Suprapubic skin (tissue), 4 donors: ENCODE measurements at places on chromosomes 6 and 20. TPM values are rescaled to one million over a fixed set of nuclear protein-coding genes. Genes with fewer than 3 reads are reported as not detected.
A peak's percentile ranks its signal among the peaks of the same experiment; 100 is the strongest.

The EPPIN gene
- not detected for total RNA-seq

The DDR1 gene
- 199 TPM for total RNA-seq

The COL12A1 gene
- total RNA-seq = 41.2 TPM

The OVOL2 gene
- total RNA-seq = 26.4 TPM

The TCP11 gene
- not detected for total RNA-seq

The PLCB1 gene
- total RNA-seq = 7.3 TPM

DNA sequence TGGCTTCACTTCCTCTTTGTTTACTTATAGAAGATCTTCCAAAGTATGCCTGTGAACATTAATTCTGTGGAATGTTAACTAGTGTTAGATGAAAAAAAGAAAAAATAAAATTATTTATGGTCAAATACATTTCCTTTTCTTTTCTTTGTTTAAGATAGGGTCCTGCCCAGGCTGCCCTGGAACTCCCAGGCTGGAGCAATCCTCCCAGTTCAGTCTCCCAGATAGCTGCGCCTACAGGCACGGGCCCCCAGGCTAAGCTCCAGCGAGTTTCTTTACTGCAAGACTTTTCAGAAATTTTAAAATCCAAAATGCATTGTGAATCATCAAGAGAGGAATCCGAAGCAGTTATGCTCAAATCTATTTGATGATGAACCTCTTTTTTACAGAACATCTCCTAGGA, 39.3 kb upstream of the IL20RA start:
- H3K27ac ChIP-seq = no peak overlapping the region
- H3K36me3 ChIP-seq = no peaks in the 10 kb centered on the region
- no peak overlapping the region for H3K4me3 ChIP-seq
- DNase-seq = no peak
- no peaks in the 10 kb centered on the region for H3K27me3 ChIP-seq
- no peaks in the 10 kb centered on the region for H3K4me1 ChIP-seq

- peaks cover 42% of the 10 kb centered on the region for H3K27me3 ChIP-seq
- no peaks in the 10 kb centered on the region for H3K36me3 ChIP-seq
- no peak for DNase-seq
- no peak overlapping the region for H3K4me3 ChIP-seq
- no peak overlapping the region for H3K27ac ChIP-seq
These were observed 9.9 kb downstream of the MOG start for GRCh38 chr6:29666826-29667130.

DNA sequence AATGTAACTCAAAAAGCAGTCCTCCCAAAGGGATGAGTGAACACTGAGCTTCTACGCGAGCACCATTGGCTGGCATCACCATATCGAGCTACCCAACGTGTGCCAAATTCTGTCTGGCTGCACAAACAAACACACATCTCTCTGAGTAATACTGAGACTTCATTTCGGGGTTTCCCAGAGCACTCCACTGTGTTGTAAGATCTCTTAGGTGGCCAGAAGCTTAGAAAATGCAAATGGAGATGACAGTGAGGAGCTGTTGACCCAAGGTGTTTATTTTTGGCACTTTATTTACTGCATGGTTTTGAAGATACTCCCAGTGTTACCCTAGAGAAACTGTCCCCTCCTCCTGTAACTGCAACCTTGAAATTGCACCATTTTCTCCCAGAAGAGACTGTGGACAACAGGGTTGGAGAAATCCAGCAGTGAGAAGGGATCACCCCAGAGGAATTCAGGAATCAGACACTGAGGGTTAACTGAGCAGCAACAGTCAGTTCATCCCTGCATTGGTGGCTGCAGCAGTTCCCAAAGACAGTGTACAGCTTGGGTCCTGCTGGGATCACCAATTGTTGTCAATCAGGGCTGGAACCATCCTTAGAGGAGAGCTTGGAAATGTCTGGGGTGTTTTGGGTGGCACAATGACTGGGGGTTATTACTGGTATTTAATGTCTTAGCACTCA, 1.0 kb upstream of the RIPOR2 start:
- H3K36me3 ChIP-seq = no peaks in the 10 kb centered on the region
- DNase-seq = no peak
- no peak overlapping the region for H3K27ac ChIP-seq
- no peaks in the 10 kb centered on the region for H3K27me3 ChIP-seq
- H3K4me3 ChIP-seq = no peak overlapping the region

DNA sequence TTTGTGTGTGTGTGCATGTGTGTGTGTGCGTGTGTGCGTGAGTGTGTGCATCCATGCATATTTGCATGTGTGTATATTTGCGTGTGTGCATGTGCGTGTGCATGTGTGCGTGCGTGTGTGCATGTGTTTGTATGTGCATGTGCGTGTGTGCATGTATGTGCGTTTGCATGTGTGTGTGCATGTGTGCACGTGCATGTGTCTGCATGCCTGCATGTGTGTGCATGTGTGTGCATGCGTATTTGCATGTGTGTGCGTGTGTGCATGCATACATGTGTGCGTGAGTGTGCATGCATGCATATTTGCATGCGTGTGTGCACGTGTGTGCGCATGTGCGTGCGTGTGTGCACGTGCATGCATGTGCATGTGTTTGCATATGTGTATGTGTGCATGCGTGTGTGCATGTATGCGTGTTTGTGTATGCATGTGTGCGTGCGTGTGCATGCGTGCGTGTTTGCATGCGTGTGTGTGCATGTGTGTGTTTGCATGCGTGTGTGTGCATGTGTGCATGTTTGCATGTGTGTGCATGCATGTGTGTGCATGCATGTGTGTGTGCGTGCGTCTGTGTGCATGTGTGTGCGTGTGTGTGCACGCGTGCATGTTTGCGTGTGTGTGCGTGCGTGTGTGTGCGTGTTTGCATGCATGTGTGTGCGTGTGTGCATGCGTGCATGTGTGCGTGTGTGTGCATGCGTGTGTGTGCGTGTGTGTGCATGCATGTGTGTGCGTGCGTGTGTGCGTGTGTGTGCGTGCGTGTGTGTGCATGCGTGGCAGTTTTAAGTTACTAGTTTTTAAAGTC, 57.7 kb upstream of the SMOC2 start:
- no peak overlapping the region for H3K27ac ChIP-seq
- DNase-seq = no peak
- H3K27me3 ChIP-seq = no peaks in the 10 kb centered on the region
- peaks cover 16% of the 10 kb centered on the region for H3K4me1 ChIP-seq
- H3K36me3 ChIP-seq = no peaks in the 10 kb centered on the region

- peak; percentile 78 for DNase-seq
- H3K4me1 ChIP-seq = peaks cover 42% of the 10 kb centered on the region
- peak within 1 kb of the TSS; percentile 88 for H3K27ac ChIP-seq
These were observed at the start of gene OVOL2 for GRCh38 chr20:18057101-18057993. Gene OVOL2, minus strand, starts transcription at chr20:18057916. Its CDS starts 282 bp downstream, at chr20:18057634.

DNA sequence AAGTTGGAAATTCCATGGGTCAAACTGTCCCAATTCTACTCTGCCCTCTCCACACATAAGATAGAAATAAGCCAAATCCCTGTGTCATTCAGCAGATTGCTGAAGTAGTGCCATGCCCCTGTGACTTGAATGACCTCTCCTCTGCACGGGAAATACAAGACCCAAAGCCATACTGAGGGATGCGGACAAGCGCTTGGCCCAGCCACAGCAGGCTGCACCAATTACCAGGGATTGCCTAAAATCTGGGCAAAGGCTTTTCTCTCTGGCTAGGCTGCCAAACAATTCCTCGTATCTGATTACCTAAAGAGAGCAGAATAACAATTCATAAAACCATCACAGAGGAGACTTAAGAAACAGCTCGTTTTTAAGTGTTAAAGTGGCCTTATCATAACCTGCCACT, 421.8 kb upstream of the JARID2 start:
- no peak for DNase-seq
- no peaks in the 10 kb centered on the region for H3K36me3 ChIP-seq
- no peaks in the 10 kb centered on the region for H3K27me3 ChIP-seq
- H3K27ac ChIP-seq = no peak overlapping the region
- peaks cover 17% of the 10 kb centered on the region for H3K4me1 ChIP-seq
- H3K4me3 ChIP-seq = no peak overlapping the region

GRCh38 chr6:166045173-166045859, 122.3 kb downstream of the TBXT start:
- no peak for DNase-seq
- no peaks in the 10 kb centered on the region for H3K36me3 ChIP-seq
- H3K27ac ChIP-seq = no peak overlapping the region
- H3K27me3 ChIP-seq = no peaks in the 10 kb centered on the region
- no peaks in the 10 kb centered on the region for H3K4me1 ChIP-seq
- H3K4me3 ChIP-seq = no peak overlapping the region

DNA sequence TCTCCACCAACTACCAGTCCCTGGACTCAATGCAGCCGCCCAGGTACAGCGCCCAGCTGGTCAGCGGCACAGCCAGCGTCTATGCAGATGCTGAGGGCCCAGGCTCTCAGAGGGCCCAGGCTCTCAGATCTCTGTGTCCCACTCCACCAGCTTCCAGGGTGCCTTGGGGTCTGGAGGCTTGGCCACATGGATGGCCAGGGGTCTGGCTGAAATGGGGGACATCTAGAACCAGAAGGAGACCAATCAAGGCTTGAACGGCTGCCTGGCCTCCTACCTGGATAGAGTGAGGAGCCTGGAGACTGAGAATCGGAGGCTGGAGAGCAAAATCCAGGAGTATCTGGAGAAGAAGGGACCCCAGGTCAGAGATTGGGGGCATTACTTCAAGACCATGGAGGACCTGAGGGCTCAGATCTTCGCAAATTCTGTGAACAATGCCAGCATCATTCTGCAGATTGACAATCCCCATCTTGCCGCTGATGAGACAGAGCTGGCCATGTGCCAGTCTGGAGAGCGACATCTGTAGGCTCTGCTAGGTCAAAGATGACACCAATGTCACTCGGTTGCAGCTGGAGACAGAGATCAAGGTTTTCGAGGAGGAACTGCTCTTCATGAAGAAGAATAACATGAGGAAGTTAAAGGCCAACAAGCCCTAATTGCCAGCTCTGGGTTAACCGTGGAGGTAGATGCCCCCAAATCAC, 44.1 kb upstream of the GRM4 start:
- H3K4me1 ChIP-seq = no peaks in the 10 kb centered on the region
- H3K36me3 ChIP-seq = no peaks in the 10 kb centered on the region
- DNase-seq = peak; percentile 63
- no peaks in the 10 kb centered on the region for H3K27me3 ChIP-seq
- H3K4me3 ChIP-seq = no peak overlapping the region

DNA sequence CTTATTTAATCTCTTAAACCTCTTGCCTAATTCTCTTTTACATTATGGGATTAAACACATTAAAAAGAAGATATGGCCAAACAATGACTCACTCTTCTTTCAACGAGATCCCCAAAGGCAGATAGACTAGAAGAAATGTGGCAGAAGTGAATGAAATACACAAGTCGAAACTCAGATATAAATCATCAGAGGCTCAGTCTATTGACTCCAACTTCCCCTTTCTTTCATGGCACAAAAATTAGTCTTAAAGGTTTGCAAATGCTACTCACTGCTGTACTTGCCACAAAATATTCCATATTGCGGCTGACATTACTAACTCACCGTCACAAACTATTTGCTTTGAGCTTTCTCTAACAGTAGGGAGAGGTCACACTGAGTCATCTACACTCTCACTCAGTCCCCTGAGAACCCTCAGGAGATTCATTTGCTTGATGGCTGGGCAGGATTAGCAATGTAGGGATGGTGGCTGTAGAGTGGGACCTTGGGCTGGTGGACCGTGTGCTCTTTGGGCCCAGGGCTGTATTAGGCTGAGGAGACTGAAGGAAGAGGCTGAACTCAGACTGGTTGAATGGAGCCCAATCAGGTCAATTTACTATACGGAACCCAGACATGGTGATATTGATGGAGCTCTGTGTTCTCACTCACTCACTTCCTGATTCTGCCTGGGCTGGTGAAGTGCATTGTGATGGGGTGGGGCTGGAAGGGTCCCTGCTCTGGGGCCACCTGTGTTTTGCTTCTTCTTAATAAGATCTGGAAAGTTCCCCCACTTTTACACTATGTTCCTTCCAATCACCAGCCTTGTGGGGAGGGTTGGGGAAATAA, 42.8 kb upstream of the UBR2 start:
- no peak for DNase-seq
- H3K27me3 ChIP-seq = no peaks in the 10 kb centered on the region
- H3K36me3 ChIP-seq = no peaks in the 10 kb centered on the region
- H3K4me3 ChIP-seq = no peak overlapping the region
- H3K4me1 ChIP-seq = no peaks in the 10 kb centered on the region
- no peak overlapping the region for H3K27ac ChIP-seq

GRCh38 chr6:40419377-40419776, 167.8 kb downstream of the LRFN2 start:
- H3K4me1 ChIP-seq = no peaks in the 10 kb centered on the region
- no peaks in the 10 kb centered on the region for H3K27me3 ChIP-seq
- DNase-seq = no peak
- no peak overlapping the region for H3K4me3 ChIP-seq
- no peak overlapping the region for H3K27ac ChIP-seq

DNA sequence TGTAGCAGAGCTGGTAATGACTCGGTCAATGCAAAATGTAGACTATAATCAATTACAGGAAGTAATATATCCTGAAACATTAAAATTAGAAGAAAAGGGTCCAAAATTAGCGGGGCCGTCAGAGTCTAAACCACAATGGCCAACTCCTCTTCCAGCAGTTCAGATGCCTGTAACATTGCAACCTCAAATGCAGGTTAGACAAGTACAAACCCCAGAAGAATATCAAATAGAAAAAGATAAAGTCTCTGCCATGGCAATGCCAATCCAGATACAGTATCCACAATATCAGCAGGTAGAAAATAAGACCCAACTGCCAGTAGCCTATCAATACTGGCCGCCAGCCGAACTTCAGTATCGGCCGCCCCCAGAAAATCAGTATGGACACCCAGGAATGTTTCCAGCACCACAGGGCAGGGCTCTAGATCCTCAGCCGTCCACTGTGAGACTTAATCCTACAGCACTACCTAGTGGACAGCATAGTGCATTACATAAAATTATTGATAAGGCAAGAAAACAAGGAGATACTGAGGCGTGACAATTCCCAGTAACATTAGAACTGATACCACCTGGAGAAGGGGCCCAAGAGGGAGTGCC, 158.4 kb downstream of the GPX5 start:
- no peak overlapping the region for H3K27ac ChIP-seq
- no peak overlapping the region for H3K4me3 ChIP-seq
- no peak for DNase-seq
- H3K27me3 ChIP-seq = peaks cover 76% of the 10 kb centered on the region

DNA sequence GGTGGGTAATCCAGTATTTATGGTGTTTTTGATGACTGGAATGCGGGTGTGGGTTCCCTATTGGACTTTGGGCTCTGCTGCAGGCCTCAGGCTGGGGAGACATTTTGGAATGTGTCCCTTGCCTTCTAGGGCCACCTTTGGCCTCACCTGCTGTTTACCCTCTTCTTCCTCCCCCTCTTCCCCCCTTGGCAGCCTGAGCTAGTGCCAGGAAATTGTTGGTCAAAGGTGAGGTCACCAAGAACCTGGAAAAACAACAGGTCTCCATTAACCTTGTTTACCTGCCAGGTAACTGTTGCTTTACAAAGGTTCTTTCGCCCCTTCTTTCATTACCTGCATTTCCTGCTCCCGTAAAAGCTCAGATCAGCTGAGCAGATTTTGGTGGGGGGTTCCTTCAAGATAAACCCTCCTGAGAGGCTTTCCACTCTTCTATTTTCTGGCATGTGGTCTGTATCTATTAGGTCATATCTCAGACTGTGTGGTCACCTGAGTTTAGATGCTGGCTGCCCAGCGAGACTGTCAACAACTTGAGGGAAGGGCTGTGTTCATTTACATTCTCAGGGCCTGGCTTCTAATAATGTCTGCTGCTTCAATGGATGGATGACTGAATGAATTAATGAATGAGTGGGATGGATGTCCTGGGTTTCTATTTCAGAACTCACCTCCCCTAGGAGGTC, 34.7 kb downstream of the VEGFA start:
- no peak for DNase-seq
- H3K27ac ChIP-seq = no peak overlapping the region
- H3K36me3 ChIP-seq = no peaks in the 10 kb centered on the region
- no peak overlapping the region for H3K4me3 ChIP-seq

GRCh38 chr20:60270341-60270740, 312.1 kb downstream of the CDH26 start:
- H3K27me3 ChIP-seq = peaks cover 28% of the 10 kb centered on the region
- no peak overlapping the region for H3K27ac ChIP-seq
- DNase-seq = no peak
- H3K4me1 ChIP-seq = peaks cover 3% of the 10 kb centered on the region
